Activated CD4-positive, alpha-beta memory T cell treated with anti-CD3 and anti-CD28 coated beads, Interleukin-2, amount 10 ng/mL, durations not matched to agents 7 days and 5 days (primary cell): ENCODE measurements at places on chromosomes 12 and 14.

DNA sequence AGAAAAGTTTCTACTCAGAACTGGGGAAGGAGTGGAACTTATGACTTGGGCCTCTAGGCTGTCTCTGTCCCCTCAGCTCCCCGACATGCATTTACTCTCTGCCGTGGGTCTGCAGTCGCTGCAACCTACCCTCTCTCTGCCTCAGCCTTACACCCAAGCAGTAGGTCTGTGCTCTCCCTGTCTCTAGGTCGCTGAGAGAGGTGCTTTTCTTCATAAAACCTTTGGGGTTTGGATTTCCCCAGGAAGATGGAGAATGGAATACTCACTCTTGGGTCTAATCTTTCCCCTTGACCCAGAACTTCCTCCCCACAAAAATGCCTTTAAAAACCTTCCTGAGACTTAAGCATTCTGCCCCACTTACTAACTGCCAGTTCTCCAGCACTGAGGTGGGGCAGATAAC, 12.9 kb downstream of the GPR84 start:
- DNase-seq = no peak

DNA sequence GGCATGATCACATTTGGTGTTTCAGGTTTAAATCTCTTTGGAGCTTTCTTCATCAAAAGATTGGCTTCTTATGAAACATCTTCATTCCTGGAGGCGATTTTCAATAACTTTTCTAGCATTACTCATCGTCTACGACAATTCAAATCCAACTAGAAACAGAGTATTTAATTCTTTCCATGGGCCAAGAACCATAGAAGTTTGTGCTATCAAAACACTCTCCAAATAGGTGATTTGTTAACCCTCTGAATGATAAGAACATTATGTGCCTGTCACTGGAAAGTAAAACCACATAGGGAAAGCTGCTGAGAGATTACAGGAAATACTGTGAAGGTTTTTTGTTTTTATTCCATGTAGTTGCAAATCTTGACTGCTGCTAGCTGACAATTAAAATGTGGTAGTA, 6.9 kb upstream of the DCN start:
- DNase-seq = no peak

DNA sequence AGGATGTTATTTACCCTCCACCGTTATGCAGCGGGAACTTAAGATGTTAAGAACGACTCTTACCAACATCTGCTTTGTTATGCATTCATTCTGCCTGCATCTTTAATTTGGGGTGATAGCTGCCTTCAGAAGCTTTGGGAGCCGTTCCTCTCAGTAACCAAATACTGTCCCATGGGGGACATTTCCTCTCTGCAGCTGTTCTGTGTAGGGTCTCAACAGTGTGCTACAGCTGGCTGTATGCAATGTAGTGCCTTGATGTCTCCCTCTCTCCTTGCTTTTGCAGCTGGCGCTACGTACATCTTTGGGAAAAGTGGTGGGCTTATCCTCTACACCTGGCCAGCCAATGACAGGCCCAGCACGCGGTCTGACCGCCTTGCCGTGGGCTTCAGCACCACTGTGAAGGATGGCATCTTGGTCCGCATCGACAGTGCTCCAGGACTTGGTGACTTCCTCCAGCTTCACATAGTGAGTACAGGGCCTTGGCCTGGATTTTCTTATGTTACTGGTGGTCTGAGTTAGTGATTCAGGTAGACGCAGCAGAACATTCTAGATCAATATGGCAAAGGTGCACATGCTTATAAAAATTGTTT, 744.3 kb downstream of the DIO2 start:
- no peak for DNase-seq

DNA sequence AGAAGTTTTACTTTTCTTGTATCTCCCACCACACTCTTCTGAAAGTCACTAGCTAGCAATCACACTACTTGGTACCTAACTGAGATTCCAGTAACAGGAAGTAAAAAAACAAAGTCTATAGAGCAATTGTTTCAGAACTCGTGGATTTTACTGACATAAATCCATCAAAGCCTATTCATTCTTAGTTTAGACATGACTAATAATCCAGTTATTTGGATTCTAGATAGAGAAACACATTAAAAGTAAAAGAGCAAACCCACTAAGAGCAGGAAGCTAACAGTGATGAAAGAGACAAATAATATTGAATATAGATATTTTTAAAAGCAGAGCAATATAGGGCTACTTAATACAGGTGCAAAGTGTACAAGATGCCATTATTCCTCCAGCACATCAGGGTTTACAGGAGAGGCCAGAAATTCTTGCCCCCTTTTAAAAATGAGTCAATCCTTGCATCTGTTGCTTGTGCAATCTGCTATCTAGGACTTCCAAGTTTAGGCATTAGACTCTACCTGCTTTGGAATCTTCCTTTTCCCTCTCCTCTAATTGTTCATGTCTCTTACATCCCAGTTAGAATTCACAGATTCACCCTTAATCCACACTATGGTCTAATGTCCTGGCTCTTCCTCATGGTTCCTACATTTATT, 6.0 kb downstream of the HEATR5A start:
- DNase-seq = no peak

- DNase-seq = peak; percentile 38
These were observed 678 bp downstream of the INF2 start for GRCh38 chr14:104689881-104690711.

DNA sequence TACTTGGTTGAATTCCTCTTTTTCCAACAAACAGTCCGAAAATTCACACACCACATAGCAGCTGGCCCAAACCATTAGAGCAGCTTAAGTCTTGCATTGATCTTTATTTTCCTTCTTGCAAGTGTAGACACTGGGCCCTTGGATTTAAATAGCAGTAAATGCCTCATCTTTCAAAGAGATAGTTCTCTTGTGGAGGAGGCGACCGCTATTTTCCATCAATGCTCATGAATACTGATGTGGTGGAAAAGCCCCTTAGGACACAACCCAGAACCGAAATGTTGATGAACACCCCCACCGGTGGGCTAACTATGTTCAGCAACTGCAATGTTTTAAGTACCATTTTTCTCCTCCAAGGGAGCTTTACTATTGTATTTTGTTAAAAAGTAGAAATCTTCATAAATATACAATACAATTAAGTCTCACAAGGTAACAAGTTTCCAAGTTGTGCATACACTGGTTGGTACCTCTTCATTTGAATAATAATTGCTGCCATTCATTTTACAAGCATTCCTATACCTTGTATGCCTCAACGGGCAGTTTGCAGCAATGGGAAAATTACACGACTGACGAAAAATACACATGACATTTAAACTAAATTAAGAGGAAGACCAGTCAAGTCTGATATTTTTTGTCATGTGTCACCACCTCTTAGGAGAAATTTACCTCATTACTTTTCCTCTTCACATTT, 18.0 kb downstream of the NIN start:
- DNase-seq = no peak

GRCh38 chr12:100724071-100724470, 70.5 kb upstream of the ANO4 start:
- no peak for DNase-seq

- DNase-seq = no peak
These were observed 531.1 kb downstream of the NRXN3 start for GRCh38 chr14:78701246-78701645.

- DNase-seq = no peak
These were observed 9.0 kb downstream of the TPH2 start for GRCh38 chr12:71947645-71948105.

GRCh38 chr12:130674676-130675075, 41.4 kb downstream of the RIMBP2 start:
- DNase-seq = no peak

DNA sequence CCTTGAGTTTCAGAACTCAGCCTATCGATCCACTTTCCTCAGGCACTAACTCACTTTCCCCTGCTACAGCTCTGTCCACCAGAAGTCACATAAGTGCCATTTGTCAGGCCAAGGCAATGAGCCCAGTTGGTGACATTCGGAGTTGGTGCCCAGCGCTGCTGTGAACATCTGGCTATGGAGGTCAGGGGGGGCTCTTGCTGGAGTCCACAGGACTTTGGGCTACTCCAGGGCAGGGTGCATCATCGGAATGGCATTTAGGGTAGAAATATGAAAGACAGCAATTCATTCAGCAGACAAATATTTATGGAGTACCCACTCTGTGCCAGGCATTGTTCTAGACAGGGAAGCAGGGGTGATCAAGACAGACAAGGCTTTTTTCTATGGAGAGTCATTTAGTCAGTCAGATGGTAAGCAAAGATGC, 1.5 kb upstream of the PPP1CC start:
- DNase-seq = no peak

GRCh38 chr12:7339675-7340074, 35.8 kb downstream of the ACSM4 start:
- DNase-seq = no peak

DNA sequence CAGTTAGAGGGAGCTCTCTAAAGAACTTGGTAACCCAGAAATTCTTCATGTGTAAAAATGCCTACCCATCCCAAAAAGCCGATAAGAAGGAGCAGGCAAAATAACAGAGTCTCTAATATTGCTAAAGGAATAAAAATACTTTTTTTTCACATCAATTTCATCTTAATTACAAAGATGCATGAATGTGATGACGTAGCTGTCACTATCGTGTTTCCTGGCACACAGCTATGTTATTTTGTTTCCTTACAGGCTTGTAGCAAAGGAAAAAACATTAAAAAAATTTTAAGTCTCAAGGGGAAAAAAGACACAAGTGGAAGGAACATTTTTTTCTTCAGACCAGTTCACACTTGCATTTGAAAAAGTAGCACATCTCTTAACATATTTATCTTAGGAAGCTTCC, 10.3 kb upstream of the LGALS3 start:
- DNase-seq = no peak

- DNase-seq = peak; percentile 50
These were observed 8.7 kb upstream of the JDP2 start for GRCh38 chr14:75418850-75419768.

- DNase-seq = no peak
These were observed 235.7 kb downstream of the CACNA1C start for GRCh38 chr12:2288471-2288870.

DNA sequence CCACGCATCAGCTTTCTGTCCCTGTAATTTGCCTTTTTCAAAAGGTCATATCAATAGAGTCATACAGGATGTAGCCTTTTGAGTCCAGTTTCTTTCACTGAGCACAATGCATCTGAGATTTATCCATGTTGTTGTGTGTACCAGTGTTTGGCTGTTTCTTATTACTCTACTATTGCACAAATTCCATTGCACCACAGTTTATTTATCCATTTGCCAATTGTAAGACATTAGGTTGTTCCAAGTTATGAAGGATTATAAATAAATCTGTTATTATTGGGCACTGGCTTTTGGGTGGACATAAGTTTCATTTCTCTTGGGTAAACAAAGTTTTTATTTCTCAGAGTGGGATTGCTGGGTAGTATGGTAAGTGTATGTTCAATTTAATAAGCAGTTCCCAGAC, 68.3 kb upstream of the TBPL2 start:
- no peak for DNase-seq

- no peak for DNase-seq
These were observed 738.7 kb upstream of the LMO3 start for GRCh38 chr12:17344649-17345048.

GRCh38 chr12:75366629-75367028, 24.3 kb upstream of the GLIPR1L2 start:
- DNase-seq = no peak

GRCh38 chr14:81350344-81351130, 49.6 kb downstream of the STON2 start:
- no peak for DNase-seq

GRCh38 chr14:74786796-74787315, 23.7 kb downstream of the YLPM1 start:
- DNase-seq = no peak

- no peak for DNase-seq
These were observed 36.2 kb downstream of the PAPOLA start for GRCh38 chr14:96538097-96538989.

DNA sequence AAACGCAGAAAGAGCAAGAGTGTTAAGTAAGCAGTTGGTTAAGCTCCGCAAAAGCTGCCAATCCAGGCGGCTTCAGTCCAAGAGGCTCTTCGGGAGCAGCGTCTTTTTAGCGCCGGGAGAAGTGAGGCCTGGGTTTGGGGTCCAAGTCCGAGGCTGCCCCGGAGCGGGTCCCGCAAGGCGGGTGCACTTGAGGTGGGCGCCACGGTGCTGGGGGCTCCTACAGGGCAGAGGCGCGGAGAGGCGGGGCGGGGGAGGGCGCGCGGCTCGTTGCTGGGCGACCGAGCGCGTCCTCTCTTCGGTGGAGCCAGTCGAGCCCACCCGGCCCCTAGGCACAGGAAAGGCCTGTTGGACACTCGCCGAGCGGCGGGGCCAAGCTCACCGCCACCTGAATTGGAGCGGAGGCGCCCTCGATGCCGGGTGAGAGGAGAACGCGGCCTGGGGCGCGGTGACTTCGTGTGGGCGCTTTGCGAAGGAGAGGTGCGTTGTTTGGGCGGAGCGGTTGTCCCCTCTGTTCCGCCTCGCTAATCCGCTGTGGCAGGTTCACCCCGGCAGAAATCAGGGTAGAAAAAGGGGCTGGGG, 15.6 kb downstream of the TTC6 start:
- no peak for DNase-seq

GRCh38 chr12:124423761-124424515, 129.0 kb downstream of the RFLNA start:
- no peak for DNase-seq

GRCh38 chr12:46608431-46609272, 217.1 kb downstream of the SLC38A4 start:
- no peak for DNase-seq

- DNase-seq = no peak
These were observed 74.4 kb downstream of the MGST1 start for GRCh38 chr12:16421806-16422205.

GRCh38 chr12:106090591-106091445, 47.9 kb downstream of the NUAK1 start:
- DNase-seq = no peak

GRCh38 chr12:3152892-3153291, 75.7 kb downstream of the TSPAN9 start:
- DNase-seq = no peak

DNA sequence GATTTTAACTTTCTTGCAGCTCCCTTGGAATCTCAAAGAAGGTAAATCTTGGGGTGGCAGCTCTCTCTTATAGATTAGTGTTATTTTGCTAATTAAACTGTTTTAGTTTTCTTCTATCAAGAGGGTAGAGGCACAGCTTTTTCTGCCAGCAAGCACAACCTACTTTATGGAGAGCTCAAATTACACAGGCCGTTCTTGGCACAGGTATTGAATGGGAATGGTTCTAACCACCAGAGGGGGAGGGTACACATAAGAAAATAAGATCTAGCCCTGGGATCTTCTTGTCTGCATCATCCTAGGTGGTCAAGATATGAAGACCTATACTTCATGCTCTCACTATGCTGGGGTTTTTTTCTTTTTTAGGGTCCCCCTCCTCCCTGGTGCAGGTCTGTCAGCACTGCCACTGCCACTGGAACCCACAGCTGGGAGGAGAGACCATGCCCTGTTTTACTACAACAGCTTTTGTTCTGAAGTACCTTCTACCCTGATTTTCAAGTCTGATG, 48.6 kb upstream of the STAC3 start:
- no peak for DNase-seq

DNA sequence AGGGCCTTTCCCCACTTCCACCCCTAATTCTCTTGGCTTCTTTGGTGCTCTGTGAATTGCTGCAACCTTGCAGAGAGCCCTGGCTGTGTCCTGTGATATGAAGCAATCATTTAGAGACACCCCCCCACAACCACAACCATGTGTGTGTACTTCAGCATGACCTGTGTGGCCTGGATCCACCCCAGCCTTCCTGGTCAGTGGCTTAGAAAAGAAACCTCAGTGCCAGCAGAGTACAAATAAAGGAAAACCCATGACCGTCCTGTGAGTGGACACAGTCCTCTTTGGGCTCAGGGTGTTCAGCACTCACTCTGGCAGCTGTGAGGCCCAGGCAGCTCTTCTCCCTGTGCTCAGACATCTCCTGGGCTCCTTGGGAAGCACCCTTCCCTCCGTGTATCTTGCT, 206.6 kb upstream of the DIO3 start:
- no peak for DNase-seq

GRCh38 chr14:44700184-44700583, 193.1 kb upstream of the FSCB start:
- no peak for DNase-seq
